Activated T-cell treated with anti-CD3 and anti-CD28 coated beads, Interleukin-2, amount 50 U/mL, for 72 hours (primary cell): ENCODE measurements at places on chromosomes 3 and 15.
A peak's percentile ranks its signal among the peaks of the same experiment; 100 is the strongest.

GRCh38 chr3:113193288-113193687 is 18.1 kb upstream of the BOC start:
- DNase-seq = no peak

DNA sequence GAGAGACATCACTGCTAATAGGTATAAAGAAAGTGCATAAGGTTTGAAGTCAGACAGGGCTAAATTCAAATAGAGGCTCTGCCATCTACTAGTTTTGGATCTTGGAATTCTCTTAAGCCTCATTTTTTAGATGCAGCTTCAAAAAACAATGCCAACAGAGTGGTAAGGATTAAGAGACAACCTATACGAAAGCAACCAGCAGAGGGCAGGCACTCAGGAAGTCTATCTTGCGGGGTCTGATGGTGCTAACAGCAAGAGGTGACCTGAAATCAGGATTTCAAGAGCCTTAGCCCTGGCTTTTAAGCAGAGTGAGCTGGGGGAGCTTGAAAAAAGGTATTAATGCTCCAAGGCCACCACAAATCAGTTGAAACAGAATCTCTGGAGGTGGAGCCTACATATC is 40.7 kb downstream of the LDHAL6B start:
- DNase-seq = peak; percentile 40

GRCh38 chr15:94677202-94677790 is 445.9 kb downstream of the MCTP2 start:
- DNase-seq = no peak

GRCh38 chr3:176950743-176951142 is 246.5 kb downstream of the TBL1XR1 start:
- DNase-seq = no peak

GRCh38 chr3:160171813-160172212 is 53.4 kb upstream of the C3orf80 start:
- DNase-seq = no peak

DNA sequence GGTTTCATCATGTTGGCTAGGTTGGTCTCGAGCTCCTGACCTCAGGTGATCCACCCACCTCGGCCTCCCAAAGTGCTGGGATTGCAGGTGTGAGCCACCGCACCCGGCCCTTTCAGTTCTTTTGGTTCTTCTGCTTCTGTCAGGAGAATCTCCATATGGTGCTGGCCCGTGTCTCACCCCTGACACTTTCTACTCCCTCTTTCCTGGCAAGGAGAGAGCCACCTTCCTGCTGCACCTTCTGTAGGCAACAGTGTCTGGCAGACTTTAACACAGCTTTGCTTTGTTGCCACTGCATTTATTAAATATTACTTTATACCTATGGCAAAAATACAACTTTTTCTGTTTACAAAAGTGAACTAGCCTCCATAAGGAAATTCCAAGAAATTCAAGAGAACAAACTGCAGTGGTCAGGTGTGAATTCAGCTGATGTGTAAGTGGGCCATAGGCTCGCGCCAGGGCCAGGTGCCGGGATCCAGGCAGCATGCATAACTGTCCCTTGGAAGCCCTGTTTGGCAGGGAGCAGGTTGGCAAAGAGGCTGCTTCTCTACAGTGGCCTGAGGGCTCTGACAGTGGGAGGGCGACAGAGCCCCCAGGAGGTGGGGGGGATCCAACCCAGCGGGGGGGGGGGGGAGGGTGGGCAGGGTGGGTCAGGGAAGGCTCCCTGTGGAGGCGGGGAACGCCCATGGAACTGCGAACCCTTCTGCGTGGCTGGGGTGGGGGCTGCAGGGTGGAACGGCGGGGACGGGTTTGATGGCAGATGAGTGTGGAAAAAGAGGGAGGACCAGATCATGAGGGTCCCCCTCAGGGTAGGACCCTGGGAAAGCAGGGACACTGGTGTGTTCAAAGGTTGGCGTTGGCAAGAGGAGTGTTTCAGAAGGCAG is 21.1 kb downstream of the CTSH start:
- no peak for DNase-seq
